Brain microvascular endothelial cell (primary cell): ENCODE measurements at places on chromosomes 2 and 18.

DNA sequence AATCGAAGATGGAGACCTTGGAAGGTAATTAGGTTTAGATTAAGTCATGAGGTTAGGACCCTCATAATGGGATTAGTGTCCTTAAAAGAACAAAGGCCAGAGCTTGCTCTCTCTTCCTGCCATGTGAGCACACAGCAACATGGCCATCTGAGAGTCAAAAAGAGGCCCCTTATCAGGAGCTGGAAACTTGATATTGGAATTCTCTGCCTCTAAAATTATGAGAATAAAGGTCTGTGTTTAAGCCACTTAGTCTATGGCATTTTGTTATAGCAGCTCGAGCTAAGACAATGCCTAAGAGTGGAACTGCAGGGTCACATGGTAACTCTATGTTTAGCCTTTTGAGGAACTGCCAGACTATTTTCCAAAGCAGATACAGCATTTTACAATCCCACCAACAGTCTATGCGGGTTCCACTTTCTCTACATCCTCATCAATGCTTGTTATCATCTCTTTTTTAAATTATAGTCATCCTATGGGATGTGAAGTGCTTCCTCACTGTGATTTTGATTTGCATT is 42.4 kb downstream of the THADA start:
- DNase-seq: no peak

DNA sequence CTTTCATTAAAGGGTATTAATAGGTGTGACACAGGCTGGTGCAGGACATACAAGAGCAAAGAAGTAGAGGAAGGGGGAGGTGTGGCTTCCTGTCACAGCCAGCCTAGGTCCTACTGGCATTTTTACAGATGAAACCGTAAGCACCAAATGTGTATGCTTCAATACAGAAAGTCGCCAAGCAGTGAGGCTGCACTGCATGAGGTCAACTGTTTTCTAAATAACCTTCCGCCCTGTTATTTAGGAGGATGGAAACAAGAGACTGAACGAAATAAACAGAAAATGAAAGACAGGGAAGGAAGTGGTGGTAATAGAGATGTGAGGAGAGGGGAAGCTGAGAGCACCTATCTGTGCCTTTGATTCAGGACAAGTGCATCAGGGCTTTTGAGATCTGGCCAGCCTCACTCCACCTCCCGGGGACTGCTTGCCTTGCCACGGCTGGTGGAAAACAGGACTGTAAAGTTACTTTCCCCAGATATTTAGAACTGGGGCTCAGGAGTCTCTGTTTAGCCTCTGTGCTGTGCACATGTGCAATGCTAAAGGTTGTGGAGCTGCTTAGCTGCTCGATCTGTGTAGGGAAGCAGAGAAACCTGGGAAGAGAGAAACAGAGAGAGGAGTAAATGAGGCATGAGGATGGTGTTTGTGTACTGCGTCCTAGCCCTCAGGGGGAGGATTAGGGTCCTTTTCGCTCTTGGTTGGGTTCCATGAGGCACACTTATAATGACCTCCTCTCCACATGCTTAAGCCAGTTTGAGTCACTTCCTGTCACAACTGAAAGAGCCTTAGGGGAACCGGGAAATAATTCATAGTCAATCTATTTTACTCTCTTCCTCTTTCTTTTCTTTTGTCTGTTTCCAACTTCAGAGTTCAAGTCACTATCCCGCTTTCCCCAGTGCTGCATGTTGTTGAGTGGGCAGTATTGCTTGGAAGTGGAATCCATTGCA is 62.3 kb upstream of the BOD1L2 start:
- no peak for DNase-seq

DNA sequence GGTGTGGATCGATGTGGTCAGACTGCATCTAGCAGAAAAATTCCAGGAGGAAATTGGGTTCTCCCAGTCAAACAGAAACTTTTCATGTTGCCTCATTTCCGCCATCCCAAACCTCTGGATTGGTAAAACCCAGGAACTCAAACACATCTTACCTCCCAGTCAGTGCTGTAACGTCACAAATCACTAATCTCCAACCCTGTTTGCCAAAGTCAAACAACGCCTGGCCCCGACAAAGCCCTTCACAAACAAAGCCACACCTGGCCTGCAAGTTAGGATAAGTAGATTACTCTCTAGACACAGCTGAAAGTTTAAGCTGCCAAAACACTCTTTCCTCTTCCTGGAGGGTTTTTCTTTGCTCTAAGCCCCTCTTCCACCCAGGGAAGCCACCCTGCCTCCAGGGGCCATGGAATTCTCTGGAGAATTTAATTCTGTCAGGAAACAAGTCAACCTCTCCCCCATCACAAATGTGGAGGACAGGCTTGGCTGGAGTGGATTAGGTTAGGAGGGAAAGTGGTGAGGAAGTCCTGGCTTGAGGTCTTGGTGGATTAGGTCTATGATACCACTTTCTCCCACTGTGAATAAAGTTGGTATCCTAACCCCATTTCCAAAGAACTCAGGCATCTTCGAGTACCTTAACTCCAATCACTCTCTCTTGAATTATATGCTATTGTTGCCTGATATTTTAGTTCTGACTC is 86.7 kb downstream of the LYPD6B start:
- DNase-seq: no peak

- DNase-seq: no peak
These were observed 156.2 kb upstream of the DNMT3A start for GRCh38 chr2:25497918-25498407.

DNA sequence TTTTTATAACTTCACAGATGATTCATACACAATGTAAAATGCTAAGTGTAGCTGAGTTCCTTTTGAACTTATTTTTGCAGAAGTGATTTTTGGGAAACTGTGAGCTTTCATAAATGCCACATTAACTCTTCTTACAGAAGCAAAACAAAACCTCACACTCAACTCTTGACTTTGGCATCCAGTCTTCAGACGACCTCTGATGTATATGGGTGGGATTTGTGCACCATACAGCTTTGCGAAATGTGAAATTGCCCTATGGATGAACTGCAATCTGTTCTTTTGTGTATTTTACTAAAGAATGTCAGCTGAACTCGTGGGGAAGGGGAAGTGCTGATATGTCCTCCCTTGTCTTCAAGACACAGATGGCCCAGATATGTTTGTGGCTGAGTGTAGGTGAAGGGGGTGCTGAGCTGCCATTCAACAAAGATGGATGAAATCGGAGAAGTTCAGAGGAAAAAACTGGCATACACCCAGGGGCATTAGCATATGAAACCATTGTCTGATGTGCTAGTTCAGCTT is 218.3 kb downstream of the PTGR3 start:
- peak; percentile 20 for DNase-seq

DNA sequence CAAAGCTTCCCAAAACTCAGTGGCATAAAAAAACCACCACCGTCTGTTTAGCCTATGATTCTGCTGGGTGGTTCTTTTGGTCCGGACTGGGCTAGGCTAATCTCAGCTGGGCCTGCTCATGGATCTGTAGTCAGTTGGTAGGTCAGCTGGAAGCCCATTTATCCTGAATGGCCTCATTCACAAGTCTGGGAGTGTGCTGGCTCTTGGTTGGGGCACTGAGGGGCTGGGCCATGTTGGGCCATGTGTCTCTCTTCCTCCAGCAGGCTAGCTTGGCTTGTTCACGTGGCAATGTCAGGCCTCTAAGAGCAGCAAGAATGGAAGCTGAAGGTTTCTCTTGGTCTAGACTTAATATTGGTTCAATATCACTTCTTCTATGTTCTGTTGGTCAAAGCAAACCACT is 95.7 kb upstream of the HS6ST1 start:
- no peak for DNase-seq
